ENCODE measurements at places on chromosomes 3 and 15.

DNA sequence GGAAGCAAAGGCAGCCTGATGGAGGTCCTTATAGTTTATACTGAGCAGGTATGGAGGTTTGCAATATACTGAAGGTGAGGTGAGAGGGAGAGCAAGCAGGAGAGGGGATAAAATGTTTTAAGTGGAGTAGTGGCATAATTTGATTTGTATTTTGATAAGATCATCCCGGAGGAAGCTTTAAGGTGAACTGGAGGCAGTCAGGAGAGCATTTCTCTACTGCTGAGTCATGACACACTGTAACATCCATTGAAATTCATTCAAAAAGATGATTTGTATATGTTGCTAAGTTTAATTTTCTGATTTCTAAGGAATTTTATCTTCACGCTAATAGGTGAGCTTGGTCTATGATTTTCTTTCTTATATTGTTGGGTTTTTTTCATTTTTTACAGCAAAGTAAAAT, 81.4 kb downstream of the SERPINI1 start:
- no peak for DNase-seq

GRCh38 chr3:160996811-160997210, 108.3 kb downstream of the B3GALNT1 start:
- DNase-seq = no peak

- no peak for DNase-seq
These were observed 1.4 kb downstream of the MGLL start for GRCh38 chr3:127820826-127821313.

DNA sequence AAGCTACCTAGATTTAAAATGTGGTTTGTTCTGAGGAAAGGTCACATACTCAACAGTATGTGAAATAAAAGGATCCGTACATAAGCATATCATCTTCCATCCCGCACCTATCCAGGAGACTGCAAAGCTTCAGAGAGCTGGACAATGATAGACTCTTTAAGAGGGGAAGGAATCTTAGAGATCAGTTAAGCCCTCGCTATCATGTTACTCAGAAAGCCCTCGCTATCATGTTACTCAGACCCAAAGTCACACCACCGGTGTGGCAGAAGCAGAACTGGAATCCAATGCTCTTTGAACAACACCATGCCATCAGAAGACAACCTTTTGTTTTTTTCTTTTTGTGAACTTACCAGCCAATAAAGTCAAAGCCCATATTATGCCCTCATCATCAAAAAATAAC, 5.8 kb downstream of the ANO10 start:
- no peak for DNase-seq

DNA sequence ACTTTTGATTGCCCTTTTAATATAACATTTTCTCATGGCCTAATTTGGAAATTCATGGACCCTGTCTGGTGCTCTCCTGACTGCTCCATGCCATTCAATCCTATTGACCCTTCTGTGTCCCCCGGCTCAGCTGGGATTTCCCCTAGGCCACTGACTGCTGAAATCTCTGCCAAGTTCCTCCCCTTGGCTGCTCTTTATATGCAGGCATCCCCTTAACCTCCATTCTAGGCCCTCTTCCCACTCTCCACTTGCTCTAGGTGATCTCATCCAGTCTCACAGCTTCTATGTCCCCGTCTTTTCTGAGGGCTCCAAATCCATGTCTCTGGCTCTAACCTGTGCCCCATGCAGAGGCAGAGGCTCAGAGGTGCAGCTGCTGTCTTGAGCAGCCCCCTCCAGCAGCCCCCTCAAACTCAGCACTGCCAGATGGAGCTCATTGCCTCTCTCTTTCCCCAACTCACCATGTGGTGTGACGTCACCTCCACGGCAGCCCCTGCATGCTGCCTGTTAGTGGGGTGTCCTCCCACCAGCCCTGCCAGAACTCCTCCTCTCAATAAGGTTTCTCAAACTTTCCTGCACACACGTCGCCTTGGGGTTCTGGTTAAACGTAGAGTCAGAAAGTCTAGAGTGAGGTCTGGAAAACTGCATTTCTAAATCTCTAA, 6.6 kb downstream of the FSD2 start:
- DNase-seq = no peak

All from activated naive CD4-positive, alpha-beta T cell (primary cell).